ENCODE measurements at places on chromosomes 11 and 22. TPM values are rescaled to one million over a fixed set of nuclear protein-coding genes. Genes with fewer than 3 reads are reported as not detected.

DNA sequence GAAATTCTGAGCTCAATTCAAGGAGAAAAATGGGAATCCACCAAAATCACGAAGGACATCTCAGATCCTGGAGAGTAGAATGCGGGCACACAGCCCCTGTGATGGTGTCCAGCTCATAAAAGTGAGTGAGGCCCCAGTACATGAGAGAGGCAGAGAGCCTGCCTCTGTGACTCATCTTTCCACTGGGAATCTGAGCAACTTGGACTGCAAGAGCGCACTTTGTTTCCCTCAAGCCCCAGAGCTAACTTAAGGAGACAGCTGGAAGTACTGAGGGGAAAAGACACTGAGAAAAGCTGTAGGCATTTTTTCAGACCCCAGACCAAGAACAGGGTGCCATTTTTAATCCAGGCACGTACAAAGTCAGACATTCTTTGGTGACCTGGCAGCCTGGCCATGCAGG lies 273.7 kb downstream of the C11orf87 start:
- no peak for DNase-seq

GRCh38 chr11:35427071-35427470 lies 7.7 kb upstream of the SLC1A2 start:
- DNase-seq: no peak

Gene CD3D
- 0.59 TPM for total RNA-seq

GRCh38 chr11:19541521-19542049 lies 171.1 kb upstream of the NAV2 start:
- DNase-seq: no peak

DNA sequence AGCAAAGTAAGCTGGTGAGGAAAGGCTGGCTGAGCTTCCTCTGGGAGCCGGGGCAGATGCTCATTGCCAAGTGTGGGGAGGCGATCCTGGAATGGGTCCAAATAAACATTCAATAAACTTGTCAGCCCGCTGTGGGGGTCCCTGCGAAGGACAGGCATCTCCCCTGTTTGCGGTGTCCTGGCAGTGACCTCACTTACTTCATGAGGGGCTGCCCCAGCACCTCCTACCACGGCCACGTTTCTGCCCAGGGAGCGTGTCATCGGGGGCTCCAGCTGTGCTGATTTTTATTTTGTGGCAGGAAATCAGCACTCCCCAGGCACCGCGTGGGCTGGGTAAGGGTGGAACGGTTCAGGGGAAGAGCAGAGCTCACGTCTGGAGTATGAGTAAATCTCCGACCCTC lies 493.9 kb upstream of the B3GAT1 start:
- no peak for DNase-seq

- DNase-seq: no peak
These were observed 16.7 kb downstream of the STARD10 start for GRCh38 chr11:72776844-72777754.

DNA sequence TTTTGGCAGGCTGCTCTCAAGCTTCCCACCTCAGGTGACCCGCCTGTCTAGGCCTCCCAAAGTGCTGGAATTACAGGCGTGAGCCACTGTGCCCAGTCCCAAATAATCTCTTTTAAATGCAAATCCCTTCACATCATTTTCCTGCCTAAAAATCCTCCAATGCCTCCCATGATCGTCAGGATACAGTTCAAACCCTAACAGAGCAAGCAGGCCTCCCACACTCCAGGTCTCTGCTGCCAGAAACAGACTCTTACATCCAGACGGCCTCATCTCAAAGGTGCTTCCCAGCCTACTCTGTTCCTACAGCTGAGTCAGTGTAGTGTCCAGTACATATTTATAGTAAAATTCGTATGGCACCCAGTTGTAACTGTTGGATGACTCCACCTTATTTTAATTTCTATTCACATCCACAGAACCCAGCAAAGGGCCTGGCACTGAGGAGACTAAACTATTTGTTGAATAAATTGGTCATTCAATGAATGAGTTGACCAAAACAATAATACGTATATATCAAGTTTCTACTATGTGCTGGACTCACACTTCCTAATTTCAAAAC lies 8.2 kb downstream of the SIRT3 start:
- DNase-seq: no peak

DNA sequence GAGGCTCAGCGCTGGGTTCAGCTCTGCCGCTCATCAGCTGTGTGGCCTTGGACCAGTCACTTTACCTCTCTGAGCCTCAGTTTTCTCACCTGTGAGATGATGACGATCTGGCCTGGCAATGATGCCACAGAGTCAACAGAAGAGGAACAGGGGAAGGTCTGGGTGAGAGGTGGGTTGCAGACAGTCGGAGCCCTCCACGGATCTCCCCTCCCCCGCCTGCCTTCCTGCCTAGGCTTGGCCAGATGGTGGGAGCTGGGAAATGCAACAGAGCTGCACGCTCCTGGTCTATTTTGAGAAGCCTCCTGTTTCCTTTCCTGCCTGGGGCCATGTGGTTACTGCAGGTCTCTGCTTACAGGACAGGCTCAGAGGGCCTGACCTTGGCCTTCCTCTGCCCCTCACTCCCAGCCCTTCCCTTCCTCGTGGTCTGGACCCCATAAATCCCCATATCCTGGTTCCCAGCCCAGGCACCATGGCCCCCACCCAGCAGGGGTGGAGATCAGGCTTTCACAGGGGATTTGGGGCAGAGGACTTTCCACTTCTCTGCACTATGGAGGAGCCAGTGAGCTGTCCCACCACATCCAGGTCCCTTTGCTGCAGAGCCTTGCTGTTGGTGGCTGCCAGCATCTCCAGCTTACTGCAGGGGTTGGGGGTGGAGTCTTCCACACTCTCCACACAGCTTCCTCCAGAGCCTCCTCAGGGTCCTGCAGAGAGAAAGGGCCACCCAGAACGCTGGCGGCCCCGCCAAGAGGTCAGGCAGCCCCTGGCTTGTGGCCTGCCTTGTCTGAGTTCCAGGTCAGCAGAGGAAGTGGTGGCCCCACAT lies 46.9 kb downstream of the C11orf96 start:
- peak; percentile 47 for DNase-seq

DNA sequence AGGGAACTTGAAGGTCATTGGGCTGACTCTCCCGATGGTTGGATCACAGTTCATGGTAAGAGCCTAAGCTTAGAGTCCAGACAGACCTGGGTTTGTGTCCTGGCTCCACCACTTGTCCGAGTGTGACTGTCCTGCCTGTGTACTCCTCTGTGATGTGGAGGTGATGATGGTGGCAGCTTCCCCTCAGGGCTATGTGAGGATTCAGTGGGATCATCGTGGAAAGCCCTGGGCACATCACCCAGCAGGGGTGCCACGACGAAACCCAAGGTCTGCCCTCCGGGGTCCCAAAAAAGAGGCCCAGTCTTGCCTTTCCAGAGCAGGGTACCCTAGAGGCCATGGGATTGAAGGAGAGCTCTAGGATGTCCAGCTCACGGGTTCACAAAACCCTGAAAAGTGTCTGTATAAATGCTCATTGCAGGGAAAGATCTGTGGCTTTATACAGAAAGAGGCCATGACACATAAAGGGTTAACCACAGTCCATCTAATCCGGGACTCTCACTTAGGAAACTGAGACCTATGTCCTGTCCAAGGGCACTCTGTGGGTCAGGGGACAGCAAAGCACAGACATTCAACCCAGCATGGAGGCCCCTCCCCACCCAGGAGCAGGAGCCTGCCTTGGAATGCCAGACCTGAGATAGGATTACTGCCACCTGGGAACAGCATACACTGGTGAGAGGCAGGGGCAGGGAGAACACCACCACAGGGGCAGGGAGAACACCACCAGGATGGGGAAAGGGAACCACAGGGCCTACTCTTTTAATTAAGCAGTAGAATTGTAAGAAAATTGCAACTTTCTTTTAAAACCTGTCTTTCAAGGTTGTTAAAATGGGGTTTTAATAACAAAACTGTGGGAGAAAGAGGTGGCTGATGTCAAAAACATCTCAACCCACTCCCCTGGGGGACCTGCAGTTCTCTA lies 51.3 kb downstream of the IGLL5 start:
- no peak for DNase-seq

Gene MS4A15
- not detected for total RNA-seq

Gene UPK3A
- not detected for total RNA-seq

DNA sequence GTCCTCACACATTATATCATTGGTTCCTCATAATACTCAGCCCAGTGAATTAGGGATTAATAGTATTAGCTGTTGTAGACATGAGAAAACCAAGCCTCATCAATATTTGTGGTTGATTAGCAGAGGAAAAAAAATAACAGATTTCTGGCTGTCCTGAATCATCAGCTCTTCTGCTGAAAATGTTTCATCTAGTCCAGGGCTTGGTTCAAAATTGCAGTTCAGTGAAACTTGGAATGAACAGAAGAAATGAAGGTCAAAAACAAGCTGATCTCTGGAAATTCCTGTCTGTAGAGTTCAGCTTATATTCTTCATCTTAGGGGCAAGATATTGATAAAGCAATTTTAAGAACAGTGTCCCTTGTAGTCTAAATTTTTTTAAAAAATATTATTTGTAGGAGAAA lies 361.1 kb upstream of the CCDC179 start:
- no peak for DNase-seq

DNA sequence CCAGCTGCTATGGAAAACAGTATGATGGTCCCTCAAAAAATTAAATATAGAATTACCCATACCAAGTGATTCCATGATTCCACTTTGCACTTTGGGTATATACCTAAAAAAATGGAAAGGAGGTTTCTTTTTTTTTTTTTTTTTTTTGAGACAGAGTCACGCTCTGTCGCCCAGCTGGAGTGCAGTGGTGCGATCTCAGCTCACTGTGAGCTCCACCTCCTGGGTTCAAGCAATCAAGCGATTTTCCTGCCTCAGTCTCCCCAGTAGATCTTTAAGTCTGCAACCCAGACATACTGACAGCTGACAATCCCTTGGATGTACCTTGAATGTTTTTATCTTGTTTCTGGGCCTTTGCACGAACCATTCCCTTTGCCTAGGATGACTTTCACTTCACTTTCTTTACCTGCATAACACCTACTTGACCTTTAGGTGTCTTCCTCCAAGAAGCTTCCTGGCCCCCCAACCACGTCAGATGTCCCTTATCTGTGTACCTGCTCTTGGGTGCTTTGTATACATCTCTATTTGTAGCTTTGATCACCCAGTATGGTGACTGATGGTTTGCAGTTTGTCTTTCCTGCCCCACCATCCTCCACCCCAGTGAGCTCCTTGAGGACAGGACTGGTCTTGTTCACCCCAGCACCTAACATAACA lies 11.6 kb downstream of the UCP3 start:
- no peak for DNase-seq
